ENCODE measurements at places on chromosomes 4 and X.

GRCh38 chr4:128355305-128355704, 67.7 kb upstream of the PGRMC2 start:
- no peak for DNase-seq

DNA sequence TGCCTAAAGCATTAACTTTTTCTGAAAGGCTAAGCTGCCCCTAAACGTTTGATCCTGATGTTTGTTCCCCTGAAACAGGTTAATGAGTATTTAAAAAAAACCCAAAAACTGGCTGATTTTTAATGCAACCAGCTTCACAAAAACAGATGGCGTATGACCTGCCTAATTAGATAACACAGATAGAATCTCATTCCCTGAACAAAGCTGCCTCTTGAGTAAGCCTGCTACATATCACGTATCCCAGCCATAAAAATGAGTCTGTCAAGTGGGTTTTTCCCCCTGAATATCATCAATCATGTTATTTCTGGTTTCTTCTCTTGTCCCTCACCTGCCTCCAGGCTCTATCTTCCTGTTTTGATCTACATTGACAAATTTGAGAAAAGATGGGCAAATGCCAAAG, 154.2 kb upstream of the FAM9B start:
- DNase-seq = no peak

- no peak for DNase-seq
Observed at GRCh38 chrX:112935029-112935428, 94.4 kb upstream of the AMOT start.

- DNase-seq = no peak
Observed at GRCh38 chrX:144738246-144738645, 509.1 kb upstream of the SPANXN1 start.

GRCh38 chr4:13543839-13544605, at the start of gene NKX3-2:
Gene NKX3-2, minus strand, starts transcription at chr4:13544508. Its CDS starts 94 bp downstream, at chr4:13544414.
- no peak for DNase-seq

Measured in common myeloid progenitor, CD34-positive (primary cell).